ENCODE measurements at places on chromosomes 1 and 21.

- no peak for DNase-seq
Observed at GRCh38 chr1:226988334-226988666, 48.2 kb downstream of the COQ8A start.

DNA sequence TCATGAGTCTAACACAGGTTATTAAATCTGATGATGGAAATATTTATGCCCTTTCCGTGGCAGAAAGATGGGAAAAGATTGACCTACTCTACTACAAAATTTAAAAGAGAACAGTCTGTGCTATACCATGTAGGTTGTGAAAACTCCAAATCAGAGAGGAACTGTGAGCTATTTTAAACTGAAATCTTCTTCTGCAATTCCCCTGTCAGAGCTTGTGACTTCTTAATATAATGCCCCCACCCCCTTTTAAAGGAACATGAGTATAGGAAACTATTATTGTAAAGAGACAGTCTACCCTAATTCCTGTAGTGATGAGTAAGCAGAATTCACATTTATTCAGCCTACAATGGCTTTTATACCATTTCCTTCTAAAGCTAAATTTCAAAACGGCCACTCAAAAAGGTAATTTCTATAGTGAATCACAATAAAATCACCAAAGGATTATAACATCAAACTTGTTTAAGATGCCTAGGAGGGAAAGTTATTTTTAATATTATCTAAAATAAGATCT is 11.7 kb downstream of the DSCAM start:
- DNase-seq: no peak

- no peak for DNase-seq
Observed at GRCh38 chr1:110347182-110347893, 8.2 kb downstream of the RBM15 start.

GRCh38 chr1:29633771-29634170 is 397.4 kb downstream of the PTPRU start:
- DNase-seq: no peak

- DNase-seq: no peak
Observed at GRCh38 chr21:36888466-36888865, 78.0 kb downstream of the HLCS start.

DNA sequence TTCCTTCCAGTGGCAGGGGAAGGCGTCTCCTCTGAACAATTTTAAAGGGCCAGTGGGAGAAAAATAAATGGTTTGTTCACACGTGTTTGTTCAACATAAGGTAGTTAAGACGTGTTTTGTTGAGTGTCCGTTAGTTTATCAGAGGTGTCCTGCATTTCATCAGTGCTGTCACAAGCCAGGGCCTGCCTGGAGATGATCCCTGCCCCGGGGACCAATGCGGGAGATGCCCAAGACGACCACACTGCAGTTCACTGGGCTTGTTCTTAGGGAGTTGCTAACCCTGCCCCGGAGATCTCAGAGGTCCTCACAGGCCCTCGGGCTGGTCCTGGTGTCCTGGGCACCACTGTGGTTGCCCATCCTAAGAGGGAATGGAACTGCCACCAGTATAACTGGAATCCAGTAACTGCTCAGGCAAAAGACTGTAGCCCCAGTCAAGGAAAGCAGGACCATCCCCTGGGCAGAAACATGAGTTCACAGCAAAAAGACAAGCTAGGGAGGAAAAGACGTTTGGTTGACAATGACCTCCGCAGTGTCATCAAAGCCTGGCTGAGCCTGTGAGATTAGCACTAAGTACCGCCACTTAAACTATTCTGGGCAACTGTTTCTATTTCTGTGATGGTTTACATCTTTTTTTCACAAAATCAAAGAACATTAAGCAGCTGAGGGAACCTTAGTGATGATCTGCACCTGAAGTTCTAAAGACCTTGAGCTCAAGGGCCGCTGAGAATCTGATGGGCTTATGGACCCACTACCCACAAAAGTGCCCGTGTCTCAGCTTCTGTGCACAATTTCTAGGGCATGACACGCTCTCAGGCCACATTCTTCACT is 44.9 kb upstream of the LIN9 start:
- DNase-seq: no peak

DNA sequence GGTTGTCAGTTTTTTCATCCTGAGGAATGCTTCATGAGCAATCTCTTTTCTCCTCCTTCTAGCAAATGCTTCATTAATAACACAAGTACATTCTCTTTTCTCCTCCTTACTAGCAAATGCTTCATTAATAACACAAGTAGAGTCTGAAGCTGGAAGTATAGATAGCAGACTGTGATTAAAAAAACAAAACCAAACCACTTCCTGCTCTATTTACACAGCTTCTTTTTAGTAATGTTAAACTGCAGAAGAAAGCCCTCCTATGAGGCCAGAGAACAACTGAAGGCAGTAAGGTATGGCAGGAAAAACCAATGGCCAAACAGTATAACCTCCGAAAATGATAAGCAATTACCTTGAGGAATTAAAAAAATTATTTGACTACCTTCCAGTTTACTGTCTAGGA is 90.1 kb downstream of the ZSWIM5 start:
- no peak for DNase-seq

GRCh38 chr1:89737985-89738510 is 82.8 kb upstream of the LRRC8D start:
- no peak for DNase-seq

GRCh38 chr21:21713651-21714180 is 715.5 kb downstream of the NCAM2 start:
- no peak for DNase-seq

GRCh38 chr1:219806020-219806419 is 122.3 kb downstream of the SLC30A10 start:
- no peak for DNase-seq

DNA sequence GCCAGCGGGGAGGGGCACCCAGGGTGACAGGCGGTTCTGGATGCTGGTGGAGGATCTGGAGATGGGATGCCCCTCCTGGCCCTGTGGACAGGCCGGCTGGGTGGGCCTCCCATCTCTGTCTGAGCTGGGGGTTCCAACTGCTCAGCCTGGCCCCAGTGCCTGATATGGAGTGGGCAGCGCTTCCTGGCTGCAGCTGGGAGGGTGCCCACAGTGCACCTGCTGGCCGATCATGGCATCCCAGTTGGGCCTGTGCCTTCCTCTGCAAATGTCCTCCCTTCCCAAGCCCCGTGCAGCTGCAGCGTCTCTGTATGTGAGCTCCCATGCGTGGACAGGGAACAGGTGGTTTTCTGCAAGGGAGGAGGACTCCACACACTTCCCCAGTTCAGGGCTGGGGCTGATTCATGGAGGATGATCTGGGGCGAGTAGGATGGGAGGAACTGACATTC is 2.1 kb downstream of the PFKL start:
- peak; percentile 67 for DNase-seq

- DNase-seq: no peak
Observed at GRCh38 chr1:58155418-58156123, 391.0 kb downstream of the OMA1 start.

DNA sequence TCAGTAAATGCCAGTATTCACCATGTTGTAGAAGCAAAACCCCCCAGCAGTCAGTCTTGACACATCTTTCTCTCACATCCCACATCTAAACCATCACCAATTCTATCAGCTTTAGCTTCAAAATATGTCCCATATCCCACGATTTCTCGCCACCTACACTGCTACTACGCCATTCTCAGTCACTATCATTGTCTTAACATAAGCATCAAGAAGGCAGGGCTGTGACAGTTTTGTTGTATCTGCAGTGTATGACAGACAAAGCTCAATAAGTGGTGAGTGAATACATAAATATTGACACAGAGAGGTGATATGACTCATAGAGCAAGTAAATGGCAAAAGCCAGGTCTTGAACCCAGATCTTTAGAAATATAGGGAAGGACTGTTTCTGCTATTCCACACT is 59.9 kb downstream of the JAK1 start:
- no peak for DNase-seq

GRCh38 chr1:196060539-196060938 is 547.7 kb downstream of the KCNT2 start:
- no peak for DNase-seq

- DNase-seq: no peak
Observed at GRCh38 chr1:216927633-216928032, 204.4 kb upstream of the ESRRG start.

DNA sequence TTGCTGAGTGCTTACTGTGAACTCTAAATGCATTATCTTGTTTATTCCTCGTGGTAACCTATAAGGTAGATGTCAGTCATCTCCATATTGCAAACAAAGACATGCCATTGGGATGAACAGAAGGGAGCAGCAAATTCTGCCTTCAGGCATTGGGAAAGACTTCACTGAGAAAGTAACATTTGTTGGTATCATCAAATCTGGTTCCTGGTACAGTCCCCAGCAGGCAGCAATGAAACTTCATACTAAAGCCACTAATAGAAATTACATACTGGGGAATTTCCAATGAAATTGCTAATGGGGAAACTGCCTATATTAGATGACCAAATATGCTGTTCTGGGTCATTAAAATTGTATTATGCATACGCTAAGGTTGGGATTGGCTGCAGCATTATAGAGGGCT is 47.3 kb upstream of the ST6GALNAC5 start:
- no peak for DNase-seq

DNA sequence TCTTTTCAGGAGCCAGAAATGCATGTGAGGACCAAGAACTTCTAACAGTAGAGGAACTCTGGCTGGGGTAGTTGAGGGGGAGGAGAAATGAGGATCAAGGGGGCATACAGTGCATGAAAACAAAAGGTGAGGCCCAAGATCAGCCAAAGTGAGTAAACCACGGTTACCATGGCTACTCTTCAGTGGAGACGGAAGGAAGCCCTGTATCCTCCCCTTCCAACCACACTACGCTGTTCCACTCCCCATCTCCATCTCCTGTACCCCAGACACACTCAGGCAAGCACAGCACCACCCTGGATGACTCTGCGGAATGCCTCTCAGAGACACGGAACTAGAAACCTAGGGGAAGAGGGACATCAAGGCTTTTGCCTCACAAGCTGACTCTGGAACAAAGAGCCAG is 157.6 kb upstream of the CAMK1G start:
- no peak for DNase-seq

DNA sequence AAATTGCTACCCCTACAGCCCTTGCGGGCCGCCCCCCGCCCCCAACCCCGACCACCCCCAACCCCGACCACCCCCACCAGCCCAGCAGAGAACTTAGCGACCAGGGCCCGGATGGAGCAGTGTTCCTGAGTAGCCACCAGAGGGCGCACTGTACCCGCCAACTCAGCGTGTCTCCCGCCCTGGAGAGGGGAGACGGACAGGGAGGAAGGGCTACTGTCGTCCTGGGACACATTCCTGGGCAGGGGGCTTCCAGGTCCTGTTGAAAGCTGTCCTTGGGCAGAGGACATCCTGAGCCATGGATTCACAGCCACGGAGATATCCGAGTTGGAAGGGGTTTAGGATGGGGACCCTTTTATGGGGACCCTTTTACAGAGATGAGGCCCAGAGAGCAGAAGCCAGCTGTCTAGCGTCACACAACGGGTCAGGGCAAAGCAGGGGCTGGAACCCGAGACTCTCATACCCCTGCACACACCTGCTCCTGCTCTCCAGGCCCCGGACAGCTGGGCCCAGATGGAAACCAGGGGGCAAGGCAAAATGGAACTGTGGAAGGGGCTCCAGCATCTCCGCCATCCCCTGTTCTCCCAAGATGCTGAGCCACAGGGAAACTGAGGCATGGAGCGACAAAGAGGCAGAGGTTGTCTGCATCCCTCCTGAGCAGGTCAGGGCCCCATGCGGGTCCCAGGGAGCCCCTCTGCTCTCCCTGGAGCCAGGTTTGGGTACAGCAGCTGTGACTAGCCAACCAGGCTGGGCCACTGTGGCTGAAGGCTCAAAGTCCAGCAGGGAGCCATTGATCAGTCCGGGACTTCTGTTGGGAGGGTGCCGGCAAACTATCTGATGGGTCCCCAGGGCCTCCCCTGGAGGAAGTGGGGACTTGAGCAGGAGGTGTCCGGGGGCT is 25.0 kb upstream of the LAPTM5 start:
- peak; percentile 70 for DNase-seq

GRCh38 chr1:218447010-218447689 is 102.0 kb downstream of the TGFB2 start:
- DNase-seq: no peak

GRCh38 chr1:2294033-2294724 is 66.1 kb downstream of the SKI start:
- DNase-seq: no peak

GRCh38 chr1:47951026-47951425 is 46.2 kb downstream of the TRABD2B start:
- no peak for DNase-seq

DNA sequence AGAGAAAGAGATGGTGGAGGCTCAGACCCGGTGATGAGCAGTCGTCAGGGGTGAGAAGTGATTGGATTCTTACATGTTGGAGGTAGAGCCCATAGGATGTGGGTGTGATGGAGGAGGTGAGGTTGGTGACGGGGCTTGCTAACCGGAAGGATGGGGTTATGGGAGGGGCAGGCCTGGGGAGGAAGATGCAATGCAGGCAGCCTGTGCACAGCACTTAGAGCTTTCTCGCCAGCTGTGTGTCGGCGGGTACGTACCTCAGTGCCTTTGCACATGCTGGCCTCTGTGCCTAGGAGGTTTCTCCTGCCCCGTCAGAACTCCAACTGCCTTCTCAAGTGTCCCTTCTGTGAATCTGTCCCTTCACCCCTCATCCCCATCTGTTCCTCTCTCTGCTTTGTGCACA is 2.9 kb upstream of the BSND start:
- DNase-seq: no peak

- no peak for DNase-seq
Observed at GRCh38 chr1:6300342-6301048, 39.6 kb upstream of the GPR153 start.

- no peak for DNase-seq
Observed at GRCh38 chr1:108865316-108865910, 8.5 kb upstream of the AKNAD1 start.

GRCh38 chr1:188062456-188062855 is 1233.7 kb downstream of the PLA2G4A start:
- no peak for DNase-seq

DNA sequence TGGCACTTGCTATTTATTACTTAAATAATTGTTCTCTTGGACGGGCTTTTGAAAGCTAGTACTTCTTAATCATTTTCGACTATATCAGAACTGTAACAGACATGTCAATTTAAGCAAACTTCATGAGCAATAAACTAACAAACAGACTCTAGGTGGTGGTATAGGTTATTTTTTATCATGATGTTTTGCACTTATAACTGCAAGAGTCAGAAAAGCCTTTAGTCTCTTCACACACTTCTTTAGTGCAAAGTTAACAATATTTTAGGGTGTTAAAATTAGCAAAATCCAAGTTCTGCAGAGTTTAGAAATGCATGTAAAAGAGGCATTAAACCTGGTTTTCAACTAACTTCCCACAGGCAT is 2.2 kb downstream of the NRIP1 start:
- DNase-seq: no peak

GRCh38 chr1:54070171-54070837 is 16.9 kb downstream of the TCEANC2 start:
- peak; percentile 21 for DNase-seq

DNA sequence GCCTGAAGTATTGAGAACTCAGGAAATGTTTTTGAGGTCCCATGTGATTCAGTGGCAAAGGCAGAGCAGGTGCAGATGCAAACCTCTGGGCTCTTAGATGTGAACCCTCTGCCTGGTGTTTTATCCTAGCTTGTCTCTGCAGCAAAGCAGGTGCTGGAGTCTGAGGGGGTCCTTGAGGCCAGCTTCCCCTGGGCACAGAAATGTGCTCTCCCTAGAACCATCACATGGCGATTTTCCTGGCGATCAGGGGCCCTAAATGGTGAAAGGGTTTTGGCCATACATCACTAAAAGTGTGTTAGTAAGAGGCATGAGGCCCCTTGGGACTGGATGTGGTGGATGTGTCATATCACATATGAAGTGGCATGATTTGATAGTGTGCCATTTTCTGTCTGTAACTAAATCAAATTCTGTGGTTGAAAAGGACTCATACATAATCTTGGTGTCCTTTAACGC is 144.8 kb downstream of the ST6GALNAC3 start:
- DNase-seq: no peak

Data from 8988T (cell line).